ENCODE measurements at places on chromosomes 12 and 14.

DNA sequence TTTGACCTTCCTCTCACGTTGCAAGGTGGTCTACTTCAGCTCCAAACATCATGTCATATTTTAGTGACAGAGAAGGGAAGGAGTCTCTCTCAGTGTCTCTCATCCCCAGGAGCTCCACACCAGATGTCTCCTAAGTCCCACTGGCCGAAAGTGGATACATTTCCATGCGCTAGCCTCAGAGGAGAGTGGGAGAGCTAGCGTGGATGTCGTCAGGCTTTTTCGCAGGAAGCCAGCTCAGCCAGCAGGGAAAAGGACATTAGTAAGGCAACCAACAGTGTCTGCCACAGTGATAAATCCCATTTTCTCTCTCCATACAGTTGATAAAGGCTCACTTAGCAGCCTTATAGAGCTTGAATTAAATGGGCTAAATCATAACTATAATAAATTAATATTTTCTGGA, 155.7 kb downstream of the PELI2 start:
- DNase-seq = no peak

- DNase-seq = no peak
Observed at GRCh38 chr14:97380539-97380941, 583.4 kb downstream of the VRK1 start.

GRCh38 chr14:43914041-43914693, 592.9 kb downstream of the FSCB start:
- no peak for DNase-seq

DNA sequence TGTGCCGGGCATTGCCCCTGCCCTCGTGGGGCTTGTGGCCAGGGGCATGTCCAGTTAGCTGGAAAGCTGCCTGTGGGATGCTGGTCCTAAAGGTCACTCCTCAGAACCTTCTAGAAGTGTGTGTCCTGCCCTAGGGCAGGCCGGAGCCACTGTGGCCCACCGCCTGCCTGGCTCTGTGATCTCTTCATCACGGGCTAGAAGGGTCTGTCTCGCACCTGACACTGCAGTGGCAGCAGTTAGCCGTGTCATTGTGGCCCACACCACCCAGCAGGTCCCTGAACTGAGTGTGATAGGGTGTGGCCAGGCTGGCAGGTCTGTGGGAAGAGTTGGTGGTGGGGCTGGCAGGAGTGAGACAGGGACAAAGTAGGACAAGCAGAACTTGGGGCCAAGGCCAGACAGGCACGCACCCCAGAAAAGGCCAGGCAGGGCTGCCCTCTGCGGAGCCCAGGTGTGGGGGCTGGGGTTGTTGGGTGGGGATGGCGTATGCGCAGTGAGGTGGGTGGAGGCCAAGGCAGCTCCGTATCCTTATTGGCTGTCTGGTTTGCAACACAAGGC, 41.2 kb downstream of the ADGRD1 start:
- no peak for DNase-seq

GRCh38 chr12:46468160-46468559, 95.6 kb upstream of the SLC38A2 start:
- no peak for DNase-seq

DNA sequence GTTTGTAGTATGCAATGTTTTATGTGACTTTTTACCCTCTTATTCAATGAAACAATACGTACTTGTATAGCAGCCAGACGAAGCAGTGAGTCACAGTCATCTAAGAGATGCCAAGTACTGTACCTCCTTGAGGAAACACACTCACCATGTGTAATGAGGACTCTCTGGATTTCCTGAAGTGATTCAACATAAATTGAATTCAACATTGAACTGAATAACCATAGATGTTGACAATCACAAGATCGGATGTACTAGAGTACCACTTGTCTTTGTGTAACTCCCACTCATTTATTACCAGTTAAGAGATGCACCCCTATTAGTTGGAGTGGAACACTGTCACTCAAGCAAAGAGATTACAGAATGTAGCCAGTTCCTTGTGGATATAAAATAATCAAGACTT, 175.2 kb upstream of the HMGA2 start:
- DNase-seq = peak; percentile 68

DNA sequence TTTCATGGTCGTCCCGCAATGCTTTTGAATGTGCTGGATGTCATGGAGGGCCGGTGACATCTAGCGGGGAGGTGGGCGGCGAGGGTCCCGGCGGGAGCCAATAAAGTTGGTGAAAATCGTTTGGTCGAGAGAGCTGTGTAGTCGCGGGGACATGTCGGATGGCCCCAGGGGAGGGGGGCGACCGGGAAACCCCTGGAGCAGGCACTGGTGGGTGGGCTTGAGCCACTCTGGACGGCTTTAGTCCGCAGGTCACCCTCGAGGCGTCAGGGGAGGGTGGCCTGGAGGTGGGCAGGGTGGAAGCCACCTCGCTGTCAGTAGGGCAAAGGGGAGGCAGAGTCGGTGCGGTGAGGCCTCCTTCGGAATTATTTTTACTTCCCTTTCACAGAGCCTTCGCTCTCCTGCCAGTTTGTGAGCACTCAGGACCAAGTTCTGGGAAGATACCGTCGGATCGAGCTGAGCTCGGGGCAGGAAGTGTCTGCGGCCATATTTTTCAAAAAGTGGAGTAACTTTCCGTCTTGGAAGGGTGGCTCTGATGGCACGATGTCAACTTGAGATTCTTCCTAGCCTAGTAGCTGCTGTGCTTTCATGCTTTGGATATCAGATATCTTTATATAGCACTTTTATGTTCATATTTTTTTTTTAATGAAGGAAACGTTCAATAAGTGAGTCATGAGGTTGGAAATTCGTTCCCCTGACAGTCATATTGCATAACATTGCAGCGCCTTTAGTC, 28.2 kb downstream of the WBP11 start:
- peak; percentile 50 for DNase-seq

GRCh38 chr14:22400655-22401259, 188.3 kb downstream of the DAD1 start:
- DNase-seq = no peak

- DNase-seq = no peak
Observed at GRCh38 chr12:23066095-23066494, 441.1 kb downstream of the ETNK1 start.

GRCh38 chr14:104011824-104012517, 69.6 kb upstream of the RD3L start:
- DNase-seq = peak; percentile 28

DNA sequence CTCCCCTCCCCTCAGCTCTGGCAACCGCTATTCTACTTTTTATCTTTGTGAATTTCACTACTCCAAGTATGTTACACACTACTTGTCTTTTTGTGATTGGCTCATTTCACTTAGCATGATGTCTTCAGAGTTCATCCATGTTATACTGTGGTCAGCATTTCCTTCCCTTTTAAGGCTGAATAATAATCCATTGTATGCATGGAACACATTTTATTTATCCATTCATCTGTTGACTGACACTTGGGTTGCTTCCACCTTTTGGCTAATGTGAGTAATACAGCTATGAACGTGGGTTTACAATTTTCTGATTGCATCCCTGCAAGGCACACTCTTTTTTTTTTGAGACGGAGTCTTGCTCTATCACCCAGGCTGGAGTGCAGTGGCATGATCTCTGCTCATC, 53.0 kb upstream of the FUT8 start:
- DNase-seq = no peak

DNA sequence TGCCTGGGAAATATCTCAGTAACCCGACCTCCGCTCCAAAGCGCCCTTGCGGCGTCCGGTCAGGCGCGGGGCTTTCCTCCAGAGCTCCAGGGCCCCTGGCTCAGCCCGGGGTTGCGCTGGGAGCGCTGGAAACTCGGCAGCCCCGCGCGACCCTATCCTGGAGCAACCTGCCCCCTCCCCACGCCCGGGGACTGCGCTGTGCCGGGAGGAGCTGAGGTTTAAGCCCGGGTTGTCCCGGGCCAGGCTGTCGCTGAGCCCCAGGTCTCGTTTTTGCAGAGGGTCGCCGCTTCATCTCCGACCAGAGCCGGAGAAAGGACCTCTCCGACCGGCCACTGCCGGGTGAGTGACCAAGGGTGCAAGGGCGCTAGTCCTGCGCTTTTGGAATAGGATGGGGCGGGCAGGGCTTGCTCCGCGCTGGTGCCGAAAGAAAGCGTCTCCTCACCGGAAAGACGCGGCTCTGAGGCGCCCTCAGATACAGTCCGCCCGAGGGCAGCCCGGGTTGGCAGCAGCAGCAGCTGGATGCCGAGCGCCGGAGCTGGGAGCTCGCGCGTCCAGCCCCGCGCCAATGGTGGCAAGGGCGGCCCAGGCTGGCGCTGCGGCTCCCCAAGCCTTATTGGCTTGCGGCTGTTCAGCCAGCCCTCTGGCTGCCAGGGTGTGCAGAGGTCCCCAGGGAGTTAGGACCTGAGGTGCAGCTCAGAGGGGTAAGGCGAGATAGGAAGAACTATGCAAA, 1.5 kb downstream of the SPX start:
- peak; percentile 52 for DNase-seq

- no peak for DNase-seq
Observed at GRCh38 chr12:108403952-108404351, 64.8 kb upstream of the CMKLR1 start.

DNA sequence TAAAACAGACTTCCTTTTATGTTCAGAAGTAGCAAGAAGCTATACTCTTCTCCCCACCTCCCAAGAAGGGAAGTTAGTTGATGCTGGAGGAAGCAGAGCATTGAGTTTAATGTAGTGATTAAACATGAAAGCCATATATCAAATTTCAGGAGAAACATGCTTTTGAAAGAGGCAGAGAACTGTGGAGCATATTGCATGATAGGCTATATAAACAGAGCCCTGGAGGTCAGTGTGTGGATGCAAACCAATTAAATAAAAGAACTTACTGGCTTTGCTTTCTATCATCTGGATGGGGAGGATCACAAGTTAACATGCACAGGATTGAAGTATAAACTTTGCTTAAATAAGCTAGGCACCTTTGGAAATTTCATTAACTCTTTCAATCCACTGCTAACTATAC, 94.1 kb downstream of the MSRB3 start:
- DNase-seq = no peak

- DNase-seq = no peak
Observed at GRCh38 chr12:53492188-53492587, 7.1 kb downstream of the MAP3K12 start.

DNA sequence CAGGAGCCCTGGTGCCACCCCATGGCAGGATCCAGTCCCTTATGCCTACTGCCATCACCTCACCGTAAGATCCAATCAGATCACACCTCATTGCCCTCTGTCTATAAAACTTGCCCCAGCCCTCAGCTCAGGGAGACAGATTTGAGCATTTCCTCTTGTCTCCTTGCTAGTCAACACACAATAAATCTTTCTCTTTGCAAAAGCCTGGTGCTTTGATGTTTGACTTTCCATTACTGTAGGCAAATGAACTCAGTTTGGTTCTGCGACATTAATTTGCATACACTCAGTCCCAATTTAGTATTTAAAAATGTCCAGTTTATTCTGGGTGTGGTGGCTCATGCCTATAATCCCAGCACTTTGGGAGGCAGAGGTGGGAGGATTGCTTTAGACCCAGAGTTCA, 188.4 kb downstream of the AEBP2 start:
- DNase-seq = no peak

DNA sequence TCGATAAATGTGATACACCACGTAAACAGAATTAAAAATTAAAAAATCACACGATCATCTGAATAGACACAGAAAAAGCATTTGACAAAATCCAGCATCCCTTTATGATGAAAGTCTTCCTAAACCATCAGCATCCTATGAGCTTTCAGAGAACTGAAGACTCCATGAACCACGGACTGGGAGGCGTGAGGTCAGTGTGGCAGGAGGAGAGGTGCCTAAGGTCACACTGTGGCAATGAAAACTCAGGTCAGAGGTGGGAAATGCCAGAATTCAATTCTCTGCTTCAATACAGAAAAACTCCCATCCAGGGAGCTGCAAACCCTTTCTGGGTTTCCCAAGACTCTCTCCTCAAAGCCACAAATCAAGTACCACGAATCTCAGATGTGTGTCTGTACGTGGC, 51.6 kb downstream of the KDM2B start:
- DNase-seq = no peak

- no peak for DNase-seq
Observed at GRCh38 chr14:20608383-20609110, 17.4 kb upstream of the RNASE12 start.
